Ureter (tissue), 1 donor: ENCODE measurements at places on chromosomes 6 and 20. TPM values are rescaled to one million over a fixed set of nuclear protein-coding genes. Genes with fewer than 3 reads are reported as not detected.

The DEFB127 gene
- total RNA-seq: not detected

The HLA-DRA gene
- 297 TPM for total RNA-seq

The TREM1 gene
- total RNA-seq: 2.2 TPM

The SLC13A3 gene
- total RNA-seq: 5.1 TPM

The CCDC170 gene
- 1.7 TPM for total RNA-seq

The ZNF391 gene
- 8.0 TPM for total RNA-seq

The TFEB gene
- total RNA-seq: 29.4 TPM

The GLO1 gene
- total RNA-seq: 74.5 TPM

The NKAIN4 gene
- not detected for total RNA-seq

The SPATA25 gene
- total RNA-seq: 8.6 TPM

The EEF1A2 gene
- 20.2 TPM for total RNA-seq

The TAAR6 gene
- total RNA-seq: not detected

The NINL gene
- 11.3 TPM for total RNA-seq

DNA sequence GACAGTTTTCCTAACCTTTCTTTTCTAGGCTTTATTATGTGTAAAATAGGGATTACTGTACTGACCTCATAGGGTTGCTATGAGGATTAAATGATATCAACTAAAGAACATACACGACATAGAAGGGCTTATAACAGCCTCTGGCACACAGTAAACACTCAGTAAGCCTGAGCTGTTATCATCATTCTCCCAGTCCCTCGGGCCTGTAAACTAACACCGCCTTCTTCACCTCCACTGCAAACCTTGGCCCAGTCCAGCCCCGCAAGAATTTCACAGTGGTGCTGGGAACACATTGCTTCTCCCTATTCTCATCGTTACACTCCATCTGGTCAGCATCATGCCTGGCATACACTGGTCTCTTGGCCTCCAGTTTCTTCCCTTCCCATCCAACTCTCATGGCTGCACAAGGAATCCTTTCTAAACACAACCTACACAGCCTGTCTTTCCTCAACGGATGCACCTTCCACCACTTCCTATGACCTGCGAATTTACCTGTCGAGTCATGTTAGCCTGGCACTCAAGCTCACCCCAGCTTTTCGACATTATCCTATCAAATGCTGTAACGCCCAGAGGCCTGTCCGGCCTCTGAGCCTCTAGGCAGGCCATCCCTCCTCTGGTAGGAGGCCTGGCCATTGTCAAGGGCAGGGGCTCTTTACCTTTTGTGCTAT lies 92.1 kb downstream of the FYN start:
- no peak for DNase-seq

DNA sequence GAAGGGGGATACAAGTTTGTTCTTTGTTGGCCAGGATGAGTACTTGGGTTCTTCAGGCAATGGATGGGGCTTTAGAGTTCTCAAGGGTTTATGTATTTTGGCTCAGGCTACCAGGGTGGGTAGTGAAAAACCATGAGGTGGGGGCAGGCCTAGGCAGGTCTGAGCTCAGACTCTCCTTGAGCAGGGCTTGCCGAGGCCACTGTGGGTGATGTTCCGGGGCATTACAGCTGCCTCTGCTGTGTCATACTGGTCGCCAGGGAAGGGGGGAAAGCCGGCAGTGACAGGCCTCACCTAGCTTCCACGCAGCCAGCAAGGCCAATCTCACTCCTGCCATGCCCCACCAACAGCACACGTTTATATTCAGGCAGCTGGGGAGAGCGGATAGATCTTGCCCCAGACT lies 79.6 kb downstream of the BCKDHB start:
- DNase-seq: no peak

- DNase-seq: no peak
Measured at GRCh38 chr6:51129043-51129442, 310.4 kb downstream of the TFAP2B start.

DNA sequence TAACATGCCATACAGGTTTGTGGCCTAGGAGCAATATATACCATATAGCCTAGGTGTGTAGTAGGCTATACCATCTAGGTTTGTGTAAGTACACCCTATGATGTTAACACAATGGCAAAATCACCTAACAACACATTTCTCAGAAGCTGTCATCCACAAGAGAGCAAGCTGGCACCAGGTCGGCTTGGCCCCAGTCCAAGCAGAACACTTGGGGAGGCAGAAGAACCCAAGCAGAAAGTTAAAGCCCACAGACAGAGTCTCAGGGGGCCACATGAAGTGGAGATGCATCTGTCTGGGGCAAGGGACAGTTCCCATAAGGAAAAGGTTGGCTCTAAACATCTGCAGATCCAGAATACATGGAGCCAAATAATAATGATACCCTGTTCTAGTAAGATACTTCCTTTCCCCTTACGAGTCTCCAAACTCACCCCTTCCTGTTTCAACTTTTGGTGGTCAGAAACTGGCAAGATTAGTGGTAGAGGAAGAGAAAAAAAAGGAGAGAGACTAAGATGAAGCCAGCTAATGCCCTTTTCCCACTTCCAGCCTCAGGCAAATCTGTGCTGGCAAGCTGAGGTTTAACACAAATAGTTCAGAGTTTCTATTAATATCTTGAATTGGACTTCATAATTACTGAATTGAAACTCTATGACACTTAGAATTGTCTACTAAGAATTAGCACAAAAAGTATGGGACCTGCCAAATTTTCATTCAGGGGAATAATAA lies 29.5 kb downstream of the TCF21 start:
- DNase-seq: no peak

- no peak for DNase-seq
Measured at GRCh38 chr6:111201764-111202163, 114.5 kb downstream of the SLC16A10 start.

DNA sequence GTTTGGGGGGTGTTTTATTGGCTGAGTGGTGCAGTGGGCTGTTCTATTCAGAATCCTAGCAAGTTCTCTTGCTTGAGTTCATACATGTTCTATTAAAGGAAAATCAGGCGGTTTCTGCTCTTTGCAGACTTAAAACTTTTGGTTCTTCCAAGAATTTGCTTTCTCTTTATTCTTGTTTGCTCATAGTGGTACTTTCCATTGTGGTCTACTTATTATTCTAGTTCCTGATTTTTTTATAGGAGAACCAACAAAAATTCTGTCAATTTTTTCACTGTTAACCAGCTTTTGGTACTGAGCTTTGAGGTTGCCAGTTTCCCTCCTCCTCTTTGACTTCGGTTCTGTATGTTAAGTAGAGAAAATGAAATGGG lies 6.7 kb downstream of the AFDN start:
- DNase-seq: no peak

- no peak for DNase-seq
Measured at GRCh38 chr6:66851930-66852329, 1144.9 kb upstream of the EYS start.

GRCh38 chr6:52610745-52611355 lies 34.0 kb upstream of the TRAM2 start:
- no peak for DNase-seq

GRCh38 chr6:89888871-89889270 lies 5.4 kb upstream of the GJA10 start:
- no peak for DNase-seq

DNA sequence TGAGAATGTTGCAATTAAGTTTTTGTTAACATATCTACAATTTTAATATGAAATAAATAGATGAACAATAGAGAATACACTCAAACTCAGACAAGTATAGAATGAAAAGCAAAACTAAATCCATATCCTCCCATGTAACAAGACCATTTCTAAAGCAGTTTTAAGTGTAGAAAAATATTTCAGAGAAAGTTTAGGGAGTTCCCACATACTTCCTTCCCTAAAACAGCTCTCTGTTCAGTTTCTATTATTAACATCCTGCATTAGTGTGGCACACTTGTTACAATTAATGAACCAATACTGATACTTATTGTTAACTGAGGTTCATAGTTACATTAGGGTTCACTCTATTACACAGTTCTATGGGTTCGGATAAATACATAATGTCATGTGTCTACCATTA lies 38.4 kb downstream of the HLA-DRB5 start:
- no peak for DNase-seq

GRCh38 chr6:112018619-112019416 lies 35.1 kb upstream of the CCN6 start:
- no peak for DNase-seq

DNA sequence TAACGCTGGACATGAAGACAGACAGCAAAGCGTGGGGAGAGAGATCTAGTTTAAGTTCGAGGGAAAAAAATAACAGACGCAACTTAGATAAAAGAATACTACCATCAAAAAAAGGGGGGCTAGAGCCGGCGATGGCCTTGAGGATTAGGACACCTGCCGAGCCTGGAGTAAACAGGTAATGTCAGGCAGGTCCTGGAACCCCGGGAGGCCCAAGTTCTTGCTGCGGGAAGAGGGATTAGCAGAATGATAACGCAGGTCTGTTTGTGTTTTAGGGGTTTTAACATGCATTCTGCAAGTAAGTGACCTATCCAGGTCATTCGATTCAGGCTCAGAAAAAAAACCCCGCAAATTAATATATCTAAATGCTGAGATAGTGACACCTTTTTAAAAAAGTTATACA lies 754 bp upstream of the TMEM170B start:
- DNase-seq: no peak

DNA sequence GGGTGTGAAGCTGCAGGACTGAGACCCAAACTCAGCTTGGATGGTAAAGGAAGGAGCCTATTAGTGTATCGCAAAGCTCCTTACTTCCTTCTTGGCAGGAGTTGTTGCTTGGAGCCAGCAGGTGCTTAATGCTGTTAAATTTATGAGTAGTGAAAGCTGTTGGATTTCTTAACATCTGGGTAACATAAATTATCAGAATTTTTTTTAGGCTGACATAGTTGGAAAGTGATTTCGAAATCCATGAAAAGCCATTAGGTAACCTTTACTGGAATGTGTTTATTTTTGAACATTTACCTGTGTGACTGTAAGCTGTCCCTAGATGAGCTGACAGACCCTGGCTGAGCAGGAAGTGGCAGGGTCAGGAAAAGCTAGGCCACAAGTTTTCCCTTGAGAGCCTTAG lies 470.4 kb upstream of the SLC35B3 start:
- DNase-seq: no peak

GRCh38 chr6:30325150-30325872 lies 1.4 kb upstream of the TRIM39 start:
- no peak for DNase-seq

DNA sequence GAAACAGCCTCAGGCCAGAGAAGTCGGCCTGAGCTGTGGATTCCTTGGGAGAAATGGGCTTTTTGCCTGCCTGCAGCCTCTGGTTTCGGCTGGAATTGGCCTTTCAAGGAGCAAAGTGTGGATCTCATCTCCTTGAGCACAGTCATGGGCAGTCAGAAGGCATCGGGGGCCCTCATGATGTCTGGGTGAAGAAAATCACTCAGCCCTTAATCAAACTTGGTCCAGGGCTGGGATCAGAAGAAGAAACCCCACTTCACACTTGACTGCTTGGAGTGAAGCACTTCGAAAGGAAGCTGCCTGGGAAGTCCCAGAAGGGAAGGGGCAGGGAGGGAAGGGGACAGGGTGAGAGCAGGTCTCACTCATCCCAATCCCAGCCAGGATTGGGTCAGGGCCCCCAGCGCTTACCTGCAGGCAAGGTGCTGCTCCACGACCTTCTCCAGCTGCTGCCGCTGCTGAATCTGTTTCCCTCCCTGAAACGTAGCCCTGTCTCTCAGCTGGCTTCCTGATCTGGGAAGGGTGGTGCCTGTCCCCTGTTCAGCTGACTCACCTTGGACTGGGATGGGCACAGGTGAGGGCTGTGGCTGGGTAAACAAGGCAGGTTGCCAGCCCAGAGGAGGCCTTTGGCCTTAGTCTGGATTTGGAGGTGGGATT lies at the start of gene SDCBP2:
Gene SDCBP2, minus strand, starts transcription at position 460 of the 651 bp plus-strand sequence. CDS start 8,723 bp downstream, outside the sequence.
- peak; percentile 81 for DNase-seq

DNA sequence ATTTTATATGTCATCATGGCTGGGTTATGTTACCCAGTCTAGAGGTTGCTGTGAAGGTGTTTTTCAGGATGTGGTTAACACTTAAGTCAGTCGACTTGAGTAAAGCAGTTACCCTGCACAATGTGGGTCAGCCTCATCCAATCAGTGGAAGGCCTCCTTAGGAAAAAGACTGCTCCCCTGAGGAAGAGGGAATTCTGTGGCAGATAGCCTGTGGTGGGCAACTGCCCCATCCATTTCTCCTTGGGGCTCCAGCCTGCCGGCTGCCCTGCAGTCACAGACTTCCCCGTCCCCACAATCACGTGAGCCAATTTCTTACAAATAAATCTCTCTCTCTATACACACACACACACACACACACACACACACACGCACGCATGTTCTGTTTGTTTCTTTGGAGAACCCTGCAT lies 34.5 kb upstream of the MPC1 start:
- no peak for DNase-seq

GRCh38 chr6:155115893-155116570 lies 120.9 kb downstream of the TIAM2 start:
- no peak for DNase-seq
